ENCODE measurements at places on chromosomes 4 and X. TPM values are rescaled to one million over a fixed set of nuclear protein-coding genes. Genes with fewer than 3 reads are reported as not detected.

The TLR7 gene
- not detected for total RNA-seq

The MAGEA1 gene
- total RNA-seq: not detected

The ANXA5 gene
- 250 TPM for total RNA-seq

The NKX1-1 gene
- total RNA-seq: not detected

The SRPK3 gene
- not detected for total RNA-seq

The MXRA5 gene
- total RNA-seq: 0.25 TPM

The FDCSP gene
- total RNA-seq: not detected
